ENCODE measurements at places on chromosomes 7 and 10.

- no peak for DNase-seq
Observed at GRCh38 chr7:151978616-151979015, 22.4 kb downstream of the GALNTL5 start.

DNA sequence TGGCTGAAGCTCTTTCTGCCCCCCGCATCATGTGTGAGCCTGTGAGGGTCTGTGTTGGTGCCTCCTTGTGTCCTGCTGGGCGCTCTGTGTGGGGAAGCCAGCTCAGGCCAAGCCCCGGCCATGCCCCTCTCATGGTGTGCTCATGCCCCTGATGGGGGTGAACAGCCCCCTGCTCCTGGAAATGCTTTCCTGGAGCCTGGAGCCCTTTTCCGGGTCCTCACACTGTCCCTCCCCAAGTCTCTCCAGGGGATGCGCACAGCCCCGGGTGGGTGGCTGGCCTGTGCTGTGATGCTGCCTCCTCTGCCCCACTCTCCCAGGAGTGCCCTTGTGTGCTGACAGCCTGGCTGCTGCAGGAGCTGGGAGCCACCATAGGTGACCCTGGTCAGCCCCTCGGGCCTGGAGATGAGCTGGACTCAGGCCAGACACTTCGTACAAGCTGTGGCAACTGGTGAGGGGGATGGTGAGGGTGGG, 20.8 kb upstream of the ZNF862 start:
- DNase-seq, result no peak

DNA sequence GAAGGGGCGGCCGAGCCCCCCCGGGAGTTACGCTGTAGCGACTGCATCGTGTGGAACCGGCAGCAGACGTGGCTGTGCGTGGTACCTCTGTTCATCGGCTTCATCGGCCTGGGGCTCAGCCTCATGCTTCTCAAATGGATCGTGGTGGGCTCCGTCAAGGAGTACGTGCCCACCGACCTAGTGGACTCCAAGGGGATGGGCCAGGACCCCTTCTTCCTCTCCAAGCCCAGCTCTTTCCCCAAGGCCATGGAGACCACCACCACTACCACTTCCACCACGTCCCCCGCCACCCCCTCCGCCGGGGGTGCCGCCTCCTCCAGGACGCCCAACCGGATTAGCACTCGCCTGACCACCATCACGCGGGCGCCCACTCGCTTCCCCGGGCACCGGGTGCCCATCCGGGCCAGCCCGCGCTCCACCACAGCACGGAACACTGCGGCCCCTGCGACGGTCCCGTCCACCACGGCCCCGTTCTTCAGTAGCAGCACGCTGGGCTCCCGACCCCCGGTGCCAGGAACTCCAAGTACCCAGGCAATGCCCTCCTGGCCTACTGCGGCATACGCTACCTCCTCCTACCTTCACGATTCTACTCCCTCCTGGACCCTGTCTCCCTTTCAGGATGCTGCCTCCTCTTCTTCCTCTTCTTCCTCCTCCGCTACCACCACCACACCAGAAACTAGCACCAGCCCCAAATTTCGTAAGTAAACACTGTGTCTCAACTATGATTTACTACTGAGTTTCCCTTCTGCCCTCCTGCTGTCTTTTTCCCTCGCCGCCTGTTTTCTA, 666 bp downstream of the NRG3 start:
- DNase-seq, result no peak

- DNase-seq, result no peak
Observed at GRCh38 chr7:114715907-114716306, 206.0 kb upstream of the MDFIC start.

- no peak for DNase-seq
Observed at GRCh38 chr7:134078991-134079390, 48.1 kb upstream of the LRGUK start.

DNA sequence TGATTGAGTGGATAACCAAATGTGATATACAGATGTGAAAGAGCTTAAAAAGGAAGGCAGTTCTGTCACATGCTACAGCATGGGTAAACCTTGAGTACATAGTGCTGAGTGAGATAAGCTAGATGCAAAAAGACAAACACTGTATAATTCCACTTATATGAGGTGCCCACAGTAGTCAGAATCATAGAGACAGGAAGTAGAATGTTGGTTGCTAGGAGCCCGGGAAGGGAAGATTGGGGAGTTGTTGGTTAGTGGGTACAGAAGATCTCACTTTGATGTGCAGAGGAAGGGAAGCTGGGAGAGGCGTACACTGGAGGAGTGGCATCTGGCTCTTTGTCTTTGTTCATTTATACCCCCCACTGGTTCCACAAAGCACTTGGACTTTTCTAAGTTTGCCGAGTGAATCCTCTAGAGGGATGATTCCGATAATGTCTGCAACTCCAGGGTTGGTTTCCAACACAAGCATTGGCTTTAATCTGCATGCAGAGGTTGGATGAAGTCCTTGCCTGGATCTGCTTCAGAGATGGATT, 39.5 kb downstream of the TSPAN14 start:
- no peak for DNase-seq

- DNase-seq, result no peak
Observed at GRCh38 chr7:46739518-46740234, 818.6 kb upstream of the IGFBP3 start.

DNA sequence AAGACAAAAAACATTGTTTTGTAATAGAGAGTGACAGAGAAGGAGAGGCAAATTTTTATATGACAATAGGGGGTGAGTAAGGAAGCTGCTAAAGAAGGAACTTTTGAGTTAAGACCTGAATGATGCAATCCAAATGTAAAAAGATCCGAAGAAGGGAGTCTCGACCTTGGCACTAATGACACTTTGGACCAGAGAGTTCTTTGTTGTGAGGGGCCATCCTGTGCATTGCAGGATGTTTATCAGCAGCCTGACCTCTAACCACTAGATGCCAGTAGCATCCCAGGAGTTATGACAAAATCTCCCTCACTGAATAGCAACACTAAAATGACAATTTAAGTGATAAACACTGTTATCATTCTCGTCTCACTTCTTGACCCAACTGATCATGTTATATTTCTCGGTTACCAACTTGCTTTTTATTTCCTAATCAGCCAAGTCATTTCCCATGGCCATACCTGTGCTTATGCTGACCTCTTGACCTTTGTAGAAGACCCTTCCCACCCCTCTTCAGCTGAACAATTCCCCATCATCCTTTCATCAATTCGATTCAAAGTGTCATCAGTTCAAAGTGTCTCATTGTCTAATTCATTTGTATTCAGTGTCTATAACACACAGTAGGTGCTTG, 30.0 kb downstream of the DGKI start:
- no peak for DNase-seq

DNA sequence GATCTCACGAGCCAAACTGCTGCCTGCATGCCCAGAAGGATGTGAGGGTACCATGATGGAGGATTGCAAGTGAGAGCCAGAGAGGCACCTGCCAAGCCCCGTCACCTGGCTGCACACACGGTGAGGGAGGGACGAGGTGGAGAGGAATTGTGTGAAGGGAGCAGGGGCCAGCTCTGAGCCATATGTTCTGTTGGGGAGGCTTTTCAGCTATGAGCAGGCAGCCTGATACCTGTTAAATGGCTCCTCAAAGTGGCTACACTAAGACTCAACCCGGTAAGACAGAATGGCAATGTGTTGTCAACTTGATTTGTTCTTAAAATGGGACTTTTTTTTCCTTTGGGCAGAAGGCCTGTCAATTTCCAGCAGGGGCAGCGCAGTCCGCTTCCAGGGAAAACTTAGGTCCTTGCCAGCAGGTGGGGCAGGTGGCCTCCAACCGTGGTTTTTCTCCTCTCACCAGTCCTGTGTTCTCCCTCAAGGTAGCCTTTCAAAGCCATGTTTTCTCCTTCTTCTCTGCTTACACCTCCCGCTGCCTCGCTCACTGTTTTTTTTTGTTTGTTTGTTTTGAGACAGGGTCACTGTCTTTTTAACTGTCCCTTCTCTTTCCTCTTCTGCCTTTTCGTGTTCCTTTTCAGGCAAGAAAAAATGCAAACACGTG, 57.7 kb upstream of the ZNRF2 start:
- no peak for DNase-seq
